HS-5 (cell line): ENCODE measurements at places on chromosomes 13 and 19.

GRCh38 chr19:30671622-30672051 lies 299.5 kb downstream of the ZNF536 start:
- DNase-seq = no peak

DNA sequence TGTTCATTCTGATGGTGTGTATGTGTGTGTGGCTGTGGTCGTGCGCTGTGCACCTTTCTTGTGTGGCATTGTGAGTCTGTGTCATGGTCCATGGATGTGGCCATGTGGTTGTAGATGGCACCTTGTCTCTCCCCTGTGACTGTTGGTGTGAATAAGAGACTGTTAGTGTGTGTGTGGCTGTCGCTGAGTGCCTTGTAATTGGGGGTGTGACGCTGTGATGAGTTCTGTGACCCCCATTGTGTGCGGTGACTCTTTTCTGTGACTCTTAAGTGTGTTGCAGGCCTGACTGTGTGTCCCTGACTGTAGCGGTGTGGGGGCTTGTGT lies 804 bp downstream of the PLPPR2 start:
- DNase-seq = no peak

GRCh38 chr13:25943658-25944057 lies 108.2 kb downstream of the SHISA2 start:
- no peak for DNase-seq

- no peak for DNase-seq
Observed at GRCh38 chr19:29724102-29724641, 9.1 kb upstream of the C19orf12 start.

GRCh38 chr19:28641395-28641794 lies 571.6 kb downstream of the UQCRFS1 start:
- DNase-seq = no peak

GRCh38 chr19:50537769-50538230 lies 24.1 kb upstream of the ASPDH start:
- peak; percentile 10 for DNase-seq

DNA sequence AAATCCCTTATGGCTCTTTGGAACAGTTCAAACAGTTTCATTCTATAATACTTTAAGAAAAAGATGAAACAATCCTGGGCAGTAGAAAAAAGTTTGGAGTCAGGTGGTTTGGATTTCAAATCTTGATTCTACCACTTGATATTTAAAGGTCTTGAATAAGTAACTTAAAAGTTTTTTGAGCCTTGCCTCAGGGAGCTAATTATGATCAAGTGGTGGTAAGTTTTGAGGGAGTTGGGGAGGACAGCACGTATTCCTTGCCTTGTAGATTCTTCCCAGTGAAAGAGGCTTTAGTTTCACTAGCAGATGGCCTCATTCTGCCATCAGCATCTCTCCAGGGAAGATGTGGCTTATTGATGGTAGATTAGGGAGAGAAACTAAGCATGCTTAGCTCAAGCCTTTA lies 168.4 kb upstream of the CSNK1A1L start:
- no peak for DNase-seq

DNA sequence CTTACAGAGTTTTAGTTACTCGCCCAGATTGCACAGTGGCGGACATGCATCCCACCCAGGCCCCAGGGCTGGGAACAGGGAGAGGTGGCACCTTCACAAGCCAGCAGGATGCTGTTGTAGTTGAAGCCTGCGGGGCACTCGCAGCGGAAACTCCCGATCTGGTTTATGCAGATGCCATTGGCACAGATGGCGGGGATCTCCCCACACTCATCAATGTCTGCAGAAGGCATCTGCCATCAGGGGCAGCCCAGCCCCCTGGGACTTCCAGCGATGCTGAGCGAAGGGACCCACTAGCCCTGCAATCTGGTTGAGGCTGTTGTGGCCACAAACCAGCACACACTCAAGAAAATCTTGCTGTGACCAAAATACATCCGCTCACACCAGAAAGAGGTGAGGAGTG lies 44.6 kb downstream of the CCL25 start:
- DNase-seq = no peak

DNA sequence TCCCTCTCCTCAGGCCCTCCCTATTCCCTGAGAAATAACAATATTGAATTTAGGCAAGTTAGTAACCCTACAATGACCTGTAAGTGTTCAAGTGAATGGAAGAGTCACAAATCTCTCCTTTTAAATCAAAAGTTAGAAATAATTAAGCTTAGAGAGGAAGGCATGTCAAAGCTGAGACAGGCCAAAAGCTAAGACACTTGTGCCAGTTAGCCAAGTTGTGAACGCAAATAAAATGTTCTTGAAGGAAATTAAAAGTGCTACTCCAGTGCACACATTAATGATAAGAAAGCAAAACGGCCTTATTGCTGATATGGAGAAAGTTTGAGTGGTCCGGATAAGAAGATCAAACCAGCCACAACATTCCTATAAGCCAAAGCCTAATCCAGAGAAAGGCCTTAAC lies 120.9 kb downstream of the RBM26 start:
- DNase-seq = no peak

DNA sequence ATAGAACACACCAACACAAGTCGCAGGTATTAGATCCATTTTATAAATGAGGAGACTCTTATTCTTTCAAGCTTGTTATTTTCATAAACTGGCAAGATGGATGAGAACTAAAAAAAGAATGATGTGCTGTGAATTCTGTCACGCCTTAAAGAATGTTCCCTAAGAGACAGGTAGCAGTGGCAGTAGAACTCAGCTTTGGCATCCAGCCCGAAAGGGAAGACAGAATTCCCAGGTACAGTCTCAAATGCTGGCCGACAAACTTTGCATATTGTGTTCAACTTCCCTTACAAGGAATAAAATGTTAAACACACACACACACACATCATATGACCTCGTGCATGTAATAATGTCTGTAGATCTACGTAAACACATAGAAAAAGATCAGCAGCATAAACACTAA lies 3.2 kb downstream of the TMEM272 start:
- no peak for DNase-seq

DNA sequence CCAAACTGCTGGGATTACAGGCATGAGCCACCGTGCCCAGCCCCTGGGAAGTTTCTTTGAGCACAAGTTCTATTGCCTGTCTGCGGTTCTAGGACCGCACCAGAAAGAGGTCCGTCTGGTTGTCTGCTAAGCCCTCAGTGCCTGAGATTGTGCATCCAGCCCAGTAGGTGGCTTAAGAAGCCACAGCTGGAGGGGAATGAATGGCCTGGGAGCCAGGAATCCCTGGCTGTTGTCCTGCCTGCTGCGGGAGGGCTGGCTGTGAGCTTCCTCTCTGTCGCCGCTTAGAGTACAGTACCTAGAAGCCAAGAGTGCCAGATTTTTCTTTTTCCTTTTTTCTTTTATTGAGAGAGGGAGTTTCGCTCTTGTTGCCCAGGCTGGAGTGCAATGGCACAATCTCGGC lies 4.2 kb upstream of the TYK2 start:
- DNase-seq = no peak

GRCh38 chr19:17993076-17993813 lies 14.7 kb upstream of the ARRDC2 start:
- no peak for DNase-seq
